Activated CD8-positive, alpha-beta memory T cell treated with anti-CD3 and anti-CD28 coated beads for 24 hours (primary cell): ENCODE measurements at places on chromosomes 3 and 15.

DNA sequence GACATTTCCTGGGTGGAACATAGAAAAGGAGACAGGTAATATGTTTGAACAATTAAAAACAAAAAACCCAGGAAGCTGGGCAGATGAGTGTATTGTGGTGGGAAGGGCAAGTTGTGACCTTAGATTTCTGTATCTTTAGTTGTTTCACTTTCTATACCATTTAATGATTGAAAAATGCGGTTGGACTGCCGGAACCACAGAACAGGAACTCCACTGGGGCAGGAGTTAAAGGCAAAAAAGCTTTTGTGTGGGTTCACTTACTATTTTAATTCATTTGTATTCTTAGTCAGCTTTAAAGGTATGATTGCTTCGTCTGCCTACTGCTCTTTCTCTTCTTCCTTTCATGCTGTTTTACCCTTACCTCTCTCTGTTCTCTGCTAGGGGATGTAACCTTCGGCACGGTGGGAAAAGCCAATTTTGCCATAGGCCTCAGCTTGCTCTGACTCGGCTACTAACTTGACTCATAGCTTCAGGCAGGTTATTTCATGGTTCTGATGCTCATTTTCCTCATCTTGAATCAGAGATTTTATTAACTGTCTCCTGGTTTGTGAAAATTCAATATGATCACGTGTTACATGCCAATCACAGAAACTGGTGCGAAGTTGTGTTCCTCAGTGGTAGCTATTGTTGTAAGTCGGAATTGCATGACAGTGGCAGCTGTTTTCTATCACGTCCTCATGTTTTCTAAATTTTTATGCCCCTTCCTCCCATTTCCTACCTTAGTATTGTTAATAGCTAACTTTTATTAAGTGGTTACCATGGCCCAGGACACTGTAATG, 1.6 kb upstream of the MCTP2 start:
- peak; percentile 65 for DNase-seq

DNA sequence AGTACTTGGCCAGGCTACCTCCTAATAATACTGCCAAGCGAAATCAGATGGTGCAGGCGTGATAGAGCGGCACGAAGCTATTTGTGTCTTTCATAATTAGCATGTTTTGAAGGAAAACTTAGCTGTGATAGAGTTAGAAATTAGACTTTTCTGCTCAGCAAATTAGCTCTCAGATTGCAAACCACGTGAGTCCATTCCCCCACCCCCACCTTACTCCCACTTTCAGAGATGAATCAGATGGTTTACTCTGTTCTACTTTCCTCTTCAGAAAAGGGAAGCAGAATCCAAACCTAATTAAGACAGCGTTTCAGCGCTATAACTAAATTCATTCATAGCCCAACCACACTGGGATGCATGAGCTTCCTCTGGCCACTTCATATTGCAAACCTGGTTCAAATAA, 214.6 kb downstream of the SLCO3A1 start:
- DNase-seq = no peak

- no peak for DNase-seq
Measured at GRCh38 chr15:35000511-35000910, 12.4 kb upstream of the ZNF770 start.

DNA sequence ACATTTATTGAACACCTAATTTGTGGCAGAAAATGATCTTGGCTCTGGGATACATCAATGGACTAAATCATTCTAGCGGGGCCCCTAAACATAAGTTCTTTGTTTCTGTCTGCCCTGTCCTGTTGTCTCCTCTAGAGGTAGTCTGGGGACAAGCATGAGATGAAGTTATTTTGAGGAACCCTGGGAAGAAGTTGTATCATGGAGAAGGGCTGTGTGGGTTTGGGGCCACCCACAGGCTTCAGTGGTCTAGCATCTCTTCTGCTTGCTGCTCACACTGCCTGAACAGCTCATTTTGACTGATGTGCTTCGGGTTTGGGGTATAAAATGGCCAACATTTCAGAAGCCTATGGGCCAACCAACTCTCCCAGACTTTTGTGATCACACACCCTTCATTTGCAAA, 50.3 kb upstream of the OSBPL11 start:
- no peak for DNase-seq

GRCh38 chr3:23590424-23591273, 215.1 kb upstream of the UBE2E1 start:
- no peak for DNase-seq

DNA sequence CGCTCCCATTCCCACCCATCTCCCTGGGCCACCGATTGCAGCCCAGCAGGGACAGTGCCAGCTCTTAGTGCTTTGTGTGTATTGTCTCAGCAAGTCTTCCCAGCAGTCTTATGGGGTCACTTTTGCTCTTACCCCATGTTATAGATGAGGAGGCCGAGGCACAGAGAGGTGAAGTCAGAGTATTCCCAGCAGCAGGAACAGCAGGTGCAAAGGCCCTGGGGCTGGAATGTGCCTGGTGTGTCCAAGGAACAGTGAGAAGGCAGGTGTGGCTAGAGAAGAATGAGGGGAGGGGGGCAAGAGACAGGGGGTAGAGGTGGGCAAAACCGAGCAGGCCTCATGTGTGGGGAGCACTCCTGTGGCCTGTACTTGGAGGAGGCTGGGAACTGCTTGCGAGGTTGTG, 12.8 kb upstream of the DUSP7 start:
- no peak for DNase-seq

- no peak for DNase-seq
Measured at GRCh38 chr3:99240700-99241099, 339.2 kb upstream of the DCBLD2 start.

DNA sequence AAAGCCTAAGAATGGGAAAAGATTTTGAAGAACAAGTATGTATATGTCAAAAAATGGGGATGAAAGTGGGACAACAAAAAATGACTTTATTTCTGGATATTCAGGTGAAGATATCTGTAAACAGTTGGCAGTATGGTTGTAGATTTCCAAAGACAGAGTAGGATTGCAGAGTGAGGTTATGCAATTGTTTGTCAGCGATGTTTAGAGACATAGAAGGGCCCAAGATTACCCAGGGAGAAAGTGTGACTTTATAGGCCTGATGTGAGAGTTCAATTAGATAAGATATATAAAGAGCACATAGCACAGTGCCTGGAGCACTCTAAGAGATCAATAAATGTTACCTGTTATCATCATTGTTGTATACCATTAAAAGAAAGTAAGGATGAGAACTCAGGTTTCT, 319.8 kb downstream of the DOCK3 start:
- no peak for DNase-seq

GRCh38 chr3:114081037-114081436, 24.5 kb downstream of the QTRT2 start:
- no peak for DNase-seq

GRCh38 chr3:133125171-133125570, 87.0 kb downstream of the TMEM108 start:
- DNase-seq = no peak

DNA sequence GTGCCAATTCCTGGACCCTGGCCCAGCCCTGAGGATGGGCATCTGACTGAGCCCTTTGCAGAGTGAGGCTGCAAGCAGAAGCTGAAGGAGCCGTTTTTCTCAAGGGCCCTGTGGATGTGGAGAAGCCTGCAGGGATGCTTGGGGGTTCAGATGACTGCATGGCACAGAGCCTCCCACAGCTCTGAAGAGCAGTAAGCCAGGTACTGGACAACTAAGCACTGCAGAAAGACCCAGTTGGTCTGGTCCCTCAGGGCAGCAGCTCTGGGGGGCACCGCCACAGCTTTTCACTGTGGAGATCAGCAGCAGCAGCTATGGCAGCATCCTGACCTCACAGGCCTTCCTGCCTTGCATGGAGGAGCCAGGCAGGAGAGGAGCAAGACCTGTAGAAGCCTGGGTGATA, 67.6 kb downstream of the CRYGS start:
- no peak for DNase-seq

- no peak for DNase-seq
Measured at GRCh38 chr3:158590223-158590622, 19.2 kb downstream of the MLF1 start.

DNA sequence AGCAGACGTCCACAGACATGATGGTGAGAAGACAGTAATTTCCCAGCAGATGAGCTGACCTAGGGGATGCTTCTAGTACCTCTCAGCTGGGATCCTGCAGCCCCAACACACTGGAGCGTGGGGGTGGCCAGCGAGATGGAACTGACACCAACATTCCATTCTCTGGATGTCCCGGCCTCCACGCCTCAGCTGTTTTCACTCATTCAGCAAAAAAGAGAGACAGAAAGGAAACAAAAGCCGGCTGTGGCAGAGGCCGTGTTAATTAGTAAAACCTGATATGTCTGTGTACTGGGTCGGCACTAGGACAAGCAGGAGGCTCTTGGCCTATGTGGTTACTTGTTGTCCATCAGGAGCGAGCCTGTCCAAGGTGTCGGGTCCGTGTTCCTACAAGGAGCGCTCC, 82.6 kb upstream of the MYZAP start:
- DNase-seq = no peak

- DNase-seq = no peak
Measured at GRCh38 chr15:26298659-26299170, 435.6 kb upstream of the ATP10A start.

DNA sequence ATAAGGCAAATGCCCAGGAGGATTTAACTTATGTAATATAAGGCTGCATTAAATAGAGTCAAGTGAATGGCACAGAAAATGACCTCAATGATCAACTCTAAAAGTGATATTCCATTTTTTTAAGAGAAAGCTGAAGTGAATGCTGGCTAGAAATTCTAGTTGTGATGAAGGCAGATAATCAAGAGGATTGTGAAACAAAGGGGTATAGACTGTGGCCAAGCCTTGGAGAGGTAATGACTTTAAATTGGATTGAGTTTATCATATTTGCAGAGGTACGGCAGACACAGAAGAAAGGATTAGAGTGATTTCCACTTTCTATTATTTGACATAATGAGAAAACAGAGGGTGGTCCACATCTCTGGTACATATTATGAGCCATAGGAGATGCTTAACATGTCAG, 269.2 kb downstream of the MECOM start:
- no peak for DNase-seq

DNA sequence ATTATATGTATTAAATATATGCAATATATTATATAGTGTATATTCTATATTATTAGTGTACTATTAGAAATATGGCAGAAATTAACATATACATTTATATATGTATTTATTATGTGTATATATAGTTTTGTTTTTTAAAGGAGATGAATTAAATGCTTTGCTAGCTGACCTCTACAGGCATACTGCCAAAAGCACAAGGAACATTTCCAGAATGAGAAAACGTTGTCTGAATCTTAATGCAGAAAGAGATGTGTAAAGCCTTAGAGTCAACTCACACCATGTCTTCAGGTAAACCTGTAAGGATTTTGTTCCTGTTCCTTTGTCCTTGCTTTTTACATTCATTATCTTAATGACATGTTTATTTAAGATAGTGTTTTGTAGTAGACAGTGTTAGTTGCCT, 111.9 kb downstream of the ST8SIA2 start:
- no peak for DNase-seq

DNA sequence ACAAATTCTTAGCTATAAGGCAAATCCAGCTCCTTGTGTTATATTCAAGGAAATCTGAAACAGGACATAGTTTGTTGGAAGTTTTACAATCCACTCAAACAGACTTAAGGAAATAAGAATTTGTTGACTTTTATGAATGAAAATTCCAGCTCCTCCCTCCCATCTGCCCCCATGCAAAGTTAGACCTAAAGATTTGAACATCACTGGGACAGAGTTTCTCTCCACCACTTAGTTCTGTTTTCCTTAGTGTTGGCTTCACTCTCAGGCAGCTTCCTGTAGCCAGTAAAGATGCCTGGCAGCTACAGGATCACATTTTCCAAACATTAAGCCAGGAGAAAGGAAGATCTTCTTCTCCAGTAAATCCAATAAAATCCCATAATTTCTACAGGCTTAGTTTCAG, 265.0 kb downstream of the TAFA4 start:
- DNase-seq = no peak

GRCh38 chr15:65470866-65471265, 46.6 kb downstream of the DPP8 start:
- DNase-seq = no peak

GRCh38 chr15:61794881-61795280, 265.4 kb downstream of the VPS13C start:
- DNase-seq = no peak

DNA sequence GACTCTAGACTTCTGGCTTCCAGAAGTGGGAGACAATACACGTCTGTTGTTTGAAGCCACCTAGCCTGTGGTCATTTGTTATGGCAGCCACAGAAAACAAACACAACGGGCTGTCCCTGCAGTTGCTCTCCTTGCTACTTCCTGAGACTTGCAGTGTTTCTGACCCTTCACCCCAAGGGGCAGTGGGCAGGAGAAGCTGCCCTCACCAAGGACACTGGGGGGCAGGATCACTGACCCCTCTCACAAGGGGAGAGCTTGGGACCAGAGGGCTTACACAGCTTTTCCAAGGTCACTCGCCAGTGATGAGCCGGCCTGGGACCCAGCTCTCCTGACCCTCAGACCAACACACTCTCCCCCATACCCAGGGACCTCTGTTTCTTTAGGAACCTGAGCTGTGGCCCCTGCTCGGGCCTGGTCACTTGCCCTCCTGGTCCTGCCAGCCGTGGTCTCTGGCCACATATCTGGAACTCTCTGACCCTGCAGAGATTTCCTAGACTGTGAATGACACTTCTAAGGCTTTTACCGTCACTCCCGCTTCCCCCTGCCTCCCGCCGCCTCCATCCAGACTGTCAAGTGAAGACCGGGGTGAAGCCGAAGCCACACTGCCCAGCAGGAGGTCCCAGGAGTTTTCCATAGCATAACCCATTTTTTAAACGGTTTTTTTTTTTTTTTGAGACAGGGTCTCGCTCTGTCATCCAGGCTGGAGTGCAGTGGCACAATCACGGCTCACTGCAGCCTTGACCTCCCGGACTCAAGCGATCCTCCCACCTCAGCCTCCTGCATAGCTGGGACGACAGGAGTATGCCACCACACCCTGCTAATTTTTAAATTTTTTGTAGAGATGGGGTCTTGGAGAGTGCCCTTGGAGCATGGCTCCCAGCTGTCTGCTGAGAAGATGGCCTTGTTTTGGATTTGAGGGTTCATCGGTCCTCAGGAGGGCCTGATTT, 4.4 kb downstream of the ATP2B2 start:
- no peak for DNase-seq

DNA sequence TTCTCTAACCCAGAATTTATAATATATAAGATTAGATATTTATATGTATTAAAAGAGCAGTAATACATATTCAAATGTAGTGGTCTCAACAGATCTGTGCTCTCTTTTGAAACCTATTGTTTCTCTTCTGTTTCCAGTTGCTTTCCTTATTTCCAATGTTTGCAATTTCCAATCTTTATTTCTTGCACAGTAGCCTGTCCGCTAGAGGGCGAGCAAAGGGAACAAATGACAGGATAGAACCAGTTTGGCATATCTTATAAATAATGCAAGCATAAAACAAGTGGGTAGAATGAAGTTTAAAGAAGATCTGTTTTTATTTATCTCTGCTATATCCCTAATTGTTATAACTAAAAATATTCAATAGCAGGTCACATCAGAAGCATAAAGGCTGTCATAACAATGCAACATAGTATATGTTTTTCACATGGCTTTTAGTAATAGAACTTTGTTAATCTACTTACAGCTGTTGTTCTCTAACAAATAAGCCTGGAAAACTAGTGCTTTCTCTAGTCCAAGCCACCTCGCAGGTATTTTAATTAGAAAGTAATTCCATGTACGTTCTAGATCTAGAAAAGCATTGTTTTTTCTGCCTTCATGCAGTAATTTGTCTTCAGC, 15.1 kb upstream of the TCAIM start:
- DNase-seq = peak; percentile 61

- no peak for DNase-seq
Measured at GRCh38 chr3:137771401-137772213, 7.5 kb downstream of the SOX14 start.
